Activated T-cell treated with anti-CD3 and anti-CD28 coated beads for 1 hour (primary cell): ENCODE measurements at places on chromosomes 11 and 22.

- DNase-seq: peak; percentile 65
Observed at GRCh38 chr22:46748908-46749675, 11.0 kb upstream of the CERK start.

GRCh38 chr11:132056689-132057088 lies 686.3 kb downstream of the NTM start:
- no peak for DNase-seq

DNA sequence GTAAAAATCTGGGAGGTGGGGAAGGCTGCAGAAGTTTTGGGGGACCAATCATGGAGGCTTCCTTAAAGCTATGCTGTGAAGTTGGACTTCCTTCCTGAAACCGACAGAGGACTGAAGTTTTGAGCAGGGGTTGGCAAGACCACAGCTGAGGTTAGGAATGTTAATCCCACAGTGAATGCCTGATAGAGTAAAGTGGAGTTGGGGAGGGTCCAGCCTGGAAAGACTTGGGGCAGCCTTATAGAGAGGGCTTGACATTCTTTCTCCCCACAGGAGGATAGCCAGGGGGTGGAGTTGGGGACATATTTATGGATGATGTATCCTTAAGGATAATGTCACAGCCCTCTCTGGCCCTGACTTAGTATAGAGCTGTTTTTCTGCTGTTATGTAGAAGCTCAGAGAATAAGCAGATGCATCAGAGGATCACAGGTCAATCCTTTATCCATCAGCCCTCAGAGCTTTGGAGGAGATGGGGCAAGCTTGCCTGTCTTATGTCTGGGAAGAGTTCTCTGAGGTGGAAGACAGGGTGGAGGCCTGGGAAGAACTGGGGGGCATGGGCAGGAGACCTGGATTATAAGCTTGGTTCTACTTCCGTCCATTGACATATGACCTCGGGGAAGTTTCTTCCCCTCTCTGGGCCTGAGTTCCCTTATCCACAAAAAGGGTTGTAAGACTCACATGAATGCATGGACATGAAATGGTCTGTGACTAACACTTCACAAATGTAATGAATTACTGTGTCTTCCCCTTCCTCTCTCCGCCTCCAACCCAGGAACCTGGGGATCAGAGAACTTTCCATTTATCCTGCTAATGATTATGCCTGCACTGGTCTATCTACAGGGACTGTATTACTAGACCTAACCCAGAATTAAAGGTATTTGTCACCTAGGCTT lies 317.8 kb downstream of the MIAT start:
- no peak for DNase-seq

GRCh38 chr11:7098235-7098832 lies 9.5 kb downstream of the RBMXL2 start:
- DNase-seq: no peak

- peak; percentile 50 for DNase-seq
Observed at GRCh38 chr11:47394322-47395222, 13.8 kb upstream of the SLC39A13 start.

- no peak for DNase-seq
Observed at GRCh38 chr22:41036924-41037323, 55.5 kb upstream of the EP300 start.

DNA sequence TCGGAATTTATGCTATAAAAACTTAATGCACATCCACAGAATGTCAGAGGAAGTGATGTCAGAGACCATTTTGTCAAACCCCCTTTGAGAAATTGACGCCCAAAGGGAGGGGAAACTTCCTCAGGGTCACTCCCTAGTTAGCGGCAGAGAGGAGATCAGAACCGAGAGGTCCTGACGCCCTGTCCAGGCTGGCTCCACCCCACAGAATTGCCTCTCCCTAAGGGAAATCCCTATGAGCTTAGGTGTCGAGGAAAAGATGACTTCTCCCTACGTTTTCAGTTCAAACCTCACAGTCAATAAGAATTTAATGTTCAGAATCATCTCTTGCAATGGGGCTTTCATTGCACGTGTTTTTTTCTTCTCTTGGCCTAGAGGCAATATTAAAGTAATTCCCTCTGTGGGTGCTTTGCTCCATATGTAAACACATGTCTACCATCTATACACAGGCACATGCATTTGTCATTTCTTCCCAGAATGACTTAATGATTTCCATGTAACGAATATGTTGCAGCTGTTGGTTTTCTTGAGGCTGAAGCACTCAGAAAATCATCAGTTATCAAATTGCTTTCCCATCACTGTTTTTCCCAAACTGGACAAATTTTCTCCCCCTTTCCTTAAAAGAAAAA lies 148.7 kb upstream of the TIMP3 start:
- DNase-seq: no peak

DNA sequence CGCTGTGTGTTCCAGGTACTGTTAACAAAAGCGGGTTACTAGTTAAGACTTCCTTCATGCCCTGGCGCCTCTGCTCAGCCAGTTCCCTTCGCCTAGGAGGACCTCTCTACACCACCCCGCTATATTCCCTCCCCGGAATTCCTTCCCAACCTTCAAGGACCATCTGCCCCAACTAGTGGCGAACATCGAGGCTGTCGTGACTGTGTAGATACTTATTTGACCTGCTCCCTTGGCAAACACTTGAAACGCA lies 450 bp upstream of the BCL2L13 start:
- DNase-seq: no peak

DNA sequence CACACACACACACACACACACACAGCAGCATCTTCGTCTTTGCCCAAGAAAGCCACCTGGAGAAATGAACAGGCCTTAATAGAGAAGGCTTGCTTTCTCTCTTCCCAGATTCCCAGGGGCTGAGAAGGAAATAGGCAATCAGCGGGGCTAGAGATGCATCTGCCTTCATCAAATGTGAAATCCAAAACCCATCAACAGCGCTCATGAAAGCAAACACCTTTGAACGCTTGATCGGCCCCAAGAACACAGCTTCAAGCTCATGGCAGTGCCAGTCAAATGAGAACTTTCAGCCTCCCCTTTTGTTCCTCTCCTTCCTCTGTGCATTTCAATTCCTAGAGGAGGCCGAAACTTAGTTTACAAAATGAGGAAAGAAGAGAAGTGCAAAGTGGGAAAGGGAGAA lies 122.7 kb downstream of the EFCAB6 start:
- DNase-seq: no peak

GRCh38 chr22:43782448-43782847 lies 29.7 kb downstream of the EFCAB6 start:
- no peak for DNase-seq

DNA sequence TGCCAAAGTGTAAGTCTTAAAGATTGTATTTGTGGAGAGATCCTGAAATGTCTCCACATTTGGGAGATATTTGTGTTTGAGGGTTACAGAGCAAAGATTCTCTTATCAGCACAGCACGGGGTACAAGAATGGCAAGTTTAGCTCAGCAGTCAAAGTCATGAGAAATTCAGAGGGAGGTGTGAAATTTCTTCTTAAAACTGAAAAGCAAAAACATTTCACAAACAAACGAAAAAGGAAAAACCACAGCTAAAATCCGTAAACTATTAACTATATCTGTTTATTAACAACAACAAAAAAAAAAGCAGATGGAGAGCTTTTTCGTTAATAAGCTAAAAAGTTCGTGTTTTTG lies 40.9 kb upstream of the ETS1 start:
- no peak for DNase-seq

DNA sequence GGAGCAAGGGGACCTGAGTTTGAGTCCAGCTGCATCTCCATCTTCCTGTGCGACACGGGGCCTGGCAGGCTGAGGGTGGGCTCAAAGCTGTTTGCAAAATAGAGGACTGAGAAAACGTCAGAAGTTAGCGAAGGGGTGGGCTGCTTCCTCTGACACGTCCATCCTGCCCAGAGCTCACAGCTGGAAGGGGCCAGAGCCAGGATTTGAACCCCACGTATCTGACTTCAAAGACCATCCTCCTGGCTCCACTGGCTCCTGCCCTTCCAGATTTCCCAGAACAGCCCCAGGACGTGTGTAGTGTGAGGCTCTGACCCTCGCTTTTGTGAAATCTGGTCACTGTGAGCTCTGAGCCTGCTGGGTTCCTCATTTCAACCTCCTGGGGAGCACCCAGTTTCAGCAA lies 56.3 kb downstream of the CD82 start:
- no peak for DNase-seq

GRCh38 chr22:28424427-28425080 lies 255.1 kb downstream of the TTC28 start:
- no peak for DNase-seq

DNA sequence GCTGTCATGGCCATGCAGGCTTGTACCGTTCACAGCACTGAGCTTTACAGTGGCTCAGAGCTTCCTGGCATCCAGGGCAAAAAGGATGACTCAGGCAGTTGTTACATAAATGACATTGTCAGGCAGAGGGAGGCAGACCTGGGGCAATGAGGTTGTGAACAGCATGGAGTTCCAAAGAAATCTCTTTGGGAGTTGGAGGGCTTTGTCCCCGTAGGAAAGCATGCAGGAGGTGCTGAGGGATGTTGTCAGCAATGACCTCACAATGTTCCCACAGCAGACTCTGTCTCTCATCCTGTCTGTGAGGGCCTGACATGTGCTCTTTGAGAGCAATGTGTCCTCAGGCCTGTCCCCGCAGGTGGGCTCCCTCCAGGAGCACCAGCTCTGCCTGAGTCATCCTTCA lies 25.9 kb upstream of the PDE2A start:
- DNase-seq: no peak

- DNase-seq: no peak
Observed at GRCh38 chr11:88359114-88359513, 21.6 kb upstream of the CTSC start.

GRCh38 chr11:33615751-33616150 lies 84.9 kb downstream of the C11orf91 start:
- no peak for DNase-seq

DNA sequence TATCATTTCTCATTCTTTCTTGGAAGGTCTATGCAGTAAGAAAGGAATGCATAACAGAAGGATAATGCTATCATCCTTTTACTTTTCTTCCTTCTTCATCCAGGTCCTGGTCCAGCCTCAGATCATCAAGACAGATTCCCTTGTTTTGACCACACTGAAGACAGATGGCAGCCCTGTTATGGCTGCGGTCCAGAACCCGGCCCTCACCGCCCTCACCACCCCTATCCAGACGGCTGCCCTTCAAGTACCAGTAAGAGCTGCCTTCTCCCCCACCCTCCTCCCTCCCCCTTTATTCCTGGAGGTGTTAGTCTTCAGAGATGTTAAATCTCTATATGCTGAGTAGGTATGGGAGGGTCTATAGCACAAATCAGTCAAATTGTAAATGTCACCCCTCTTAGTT lies 37.9 kb downstream of the SREBF2 start:
- DNase-seq: no peak

DNA sequence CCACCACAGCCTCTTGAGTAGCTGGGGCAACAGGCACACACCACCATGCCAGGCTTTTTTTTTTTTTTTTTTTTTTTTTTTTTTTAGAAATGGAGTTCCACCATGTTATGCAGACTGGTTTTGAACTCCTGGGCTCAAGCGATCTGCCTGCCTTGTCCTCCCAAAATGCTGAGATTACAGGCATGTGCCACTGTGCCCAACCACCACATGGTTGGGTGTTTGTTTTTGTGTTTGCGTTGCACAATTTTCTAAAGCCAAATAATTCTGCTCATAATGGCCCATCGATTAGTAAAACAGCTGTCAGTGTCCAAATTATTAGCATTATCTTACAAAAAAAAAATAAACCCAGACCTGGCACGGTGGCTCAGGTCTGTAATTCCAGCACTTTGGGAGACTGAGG lies 65.8 kb downstream of the DDIAS start:
- DNase-seq: no peak

GRCh38 chr22:19240813-19241592 lies 50.5 kb downstream of the CLTCL1 start:
- no peak for DNase-seq

- no peak for DNase-seq
Observed at GRCh38 chr11:64415286-64415685, 56.3 kb downstream of the RPS6KA4 start.

- DNase-seq: no peak
Observed at GRCh38 chr11:82906931-82907330, 5.4 kb downstream of the DDIAS start.

DNA sequence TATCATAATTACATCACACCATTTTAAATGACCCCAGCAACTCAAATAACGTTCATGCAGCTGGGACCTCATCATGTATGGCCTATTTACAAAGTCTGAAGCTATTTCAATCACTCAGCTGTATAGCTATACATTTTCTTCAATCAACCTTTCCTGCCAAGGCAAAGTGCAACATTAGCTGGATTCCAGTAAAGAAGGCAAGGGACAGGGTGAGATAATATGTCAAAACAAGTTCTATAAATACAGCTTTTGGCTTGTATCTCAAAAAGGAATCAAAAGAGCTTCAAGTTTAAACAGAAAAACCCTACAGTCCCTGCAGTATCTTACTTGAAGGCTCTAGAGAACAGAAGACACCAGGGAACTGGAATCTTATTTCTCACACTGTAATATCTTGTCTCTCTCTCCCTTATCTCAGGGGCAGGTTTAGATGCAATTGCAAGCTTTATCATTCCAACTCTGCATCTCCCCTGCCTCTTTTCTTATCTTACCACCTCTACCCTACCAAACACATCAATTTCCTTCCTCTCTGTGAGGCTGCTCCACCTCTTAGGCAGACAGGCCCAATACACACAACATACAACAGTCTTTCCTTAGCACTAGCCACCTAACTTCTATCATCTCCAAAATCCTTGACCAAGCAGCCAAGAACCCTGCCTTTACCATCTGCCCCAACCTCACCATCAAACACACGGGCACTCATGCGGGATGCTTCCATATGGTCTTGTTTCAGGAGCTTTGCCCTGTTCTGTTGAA lies 34.5 kb downstream of the CELF1 start:
- DNase-seq: no peak

DNA sequence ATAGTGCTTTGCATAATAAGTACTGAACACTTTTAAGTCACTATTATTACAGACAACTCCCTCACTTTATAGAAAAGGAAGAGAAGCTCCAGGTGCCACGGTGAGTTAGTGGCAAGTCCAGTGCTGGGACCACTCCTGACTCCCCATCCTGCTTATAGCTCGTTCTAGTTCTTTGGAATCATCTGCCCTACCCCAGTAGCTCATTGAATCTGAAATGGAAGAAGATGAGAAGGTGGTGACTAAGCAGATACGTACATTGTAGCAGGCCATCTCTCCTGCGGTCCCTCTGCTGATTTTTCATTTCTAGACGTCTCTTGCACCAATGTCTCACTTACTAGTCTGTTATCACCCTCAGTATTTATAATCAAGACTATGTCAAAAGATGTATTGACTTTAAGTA lies 21.6 kb downstream of the MMP20 start:
- no peak for DNase-seq

GRCh38 chr11:102478673-102479299 lies 26.2 kb upstream of the TMEM123 start:
- no peak for DNase-seq

- DNase-seq: no peak
Observed at GRCh38 chr22:25726241-25726640, 15.7 kb upstream of the MYO18B start.
